Activated CD4-positive, CD25-positive, alpha-beta regulatory T cell treated with anti-CD3 and anti-CD28 coated beads, Interleukin-2, amount 50 U/mL, for 72 hours (primary cell): ENCODE measurements at places on chromosomes 3 and 15.
A peak's percentile ranks its signal among the peaks of the same experiment; 100 is the strongest.

DNA sequence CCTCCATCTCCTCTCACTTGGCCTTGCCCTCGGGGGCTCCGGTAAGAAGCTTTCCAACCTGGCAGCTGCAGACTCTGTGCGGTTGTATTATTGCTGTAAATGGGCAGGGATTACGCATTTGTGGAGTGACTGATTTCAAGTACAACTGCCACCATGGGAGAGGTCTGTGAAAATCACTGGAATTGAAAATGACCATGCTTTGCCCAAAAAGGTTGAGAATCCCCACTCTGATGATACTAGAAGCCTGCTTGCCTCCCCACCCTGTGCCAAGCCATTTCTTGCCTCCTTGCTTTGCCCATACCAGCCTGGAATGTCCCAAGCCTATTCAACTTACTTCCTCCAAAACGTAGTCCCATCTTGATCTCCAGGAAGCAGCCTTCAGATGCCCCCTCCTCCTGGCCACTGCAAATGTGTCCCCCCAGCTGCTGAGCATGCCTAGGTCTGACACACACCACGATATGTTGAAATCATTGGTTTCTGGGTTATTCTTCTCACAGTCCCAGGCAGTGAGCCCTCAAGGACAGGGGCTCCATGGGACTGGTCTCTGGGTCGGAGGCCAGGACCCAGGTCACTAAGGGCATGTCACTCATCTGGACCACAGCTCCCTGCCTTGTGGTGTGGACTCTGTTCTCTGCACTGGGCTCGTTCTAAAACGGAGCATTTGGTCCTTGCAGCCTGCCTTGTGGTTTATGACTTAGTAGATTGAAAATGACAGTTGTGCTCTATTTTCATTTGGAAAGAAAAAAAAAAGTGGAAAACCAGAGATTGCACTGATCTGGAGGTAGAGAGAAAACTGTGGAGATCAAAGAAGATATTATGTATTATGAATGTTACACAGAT, 42.9 kb downstream of the SMAD3 start:
- DNase-seq: no peak

DNA sequence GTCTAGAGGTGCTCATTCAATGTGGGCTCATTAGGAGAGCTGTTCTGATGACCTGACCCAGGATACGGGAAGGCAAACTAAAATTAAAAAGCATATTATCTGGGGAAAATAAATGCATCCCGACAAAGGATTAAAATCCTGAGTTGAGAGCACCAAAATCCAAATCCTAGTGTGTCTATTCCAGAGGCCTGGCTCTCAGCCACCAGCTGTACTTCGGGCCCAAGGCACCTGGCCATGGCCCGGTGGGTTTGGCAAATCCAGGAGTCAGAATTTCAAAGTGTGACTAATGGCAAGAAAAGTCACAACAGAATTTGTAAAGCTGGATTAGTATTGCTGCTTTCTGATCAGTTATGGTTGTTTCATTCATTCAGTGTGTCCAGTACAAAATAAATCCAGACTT, 2.6 kb upstream of the LYSMD4 start:
- DNase-seq: no peak

- DNase-seq: peak; percentile 49
Observed at GRCh38 chr15:33201491-33202231, 7.1 kb upstream of the FMN1 start.

GRCh38 chr3:45992821-45993221, 2.8 kb downstream of the FYCO1 start:
- no peak for DNase-seq
